ENCODE measurements at places on chromosomes 7 and 10.

DNA sequence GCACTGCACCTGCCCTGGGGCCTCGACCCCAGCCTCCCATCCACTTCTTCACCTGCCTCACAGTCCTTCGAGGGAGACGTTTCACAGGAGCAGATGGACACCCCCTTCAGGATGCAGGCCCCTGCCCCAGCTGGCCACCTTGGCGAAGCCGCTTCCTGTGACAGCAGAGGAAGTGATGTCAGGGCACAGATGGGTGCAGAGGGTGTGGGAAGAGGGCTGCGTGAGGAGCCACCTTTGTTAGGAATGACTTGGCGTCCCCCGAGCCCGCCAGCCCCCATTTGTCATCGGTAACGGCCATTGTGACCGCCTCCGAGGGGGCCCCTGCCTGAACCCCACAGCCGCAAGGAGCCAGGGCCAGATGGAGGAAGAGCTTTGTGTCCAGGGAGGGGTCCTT, 47.4 kb upstream of the SLC29A3 start:
- no peak for DNase-seq

DNA sequence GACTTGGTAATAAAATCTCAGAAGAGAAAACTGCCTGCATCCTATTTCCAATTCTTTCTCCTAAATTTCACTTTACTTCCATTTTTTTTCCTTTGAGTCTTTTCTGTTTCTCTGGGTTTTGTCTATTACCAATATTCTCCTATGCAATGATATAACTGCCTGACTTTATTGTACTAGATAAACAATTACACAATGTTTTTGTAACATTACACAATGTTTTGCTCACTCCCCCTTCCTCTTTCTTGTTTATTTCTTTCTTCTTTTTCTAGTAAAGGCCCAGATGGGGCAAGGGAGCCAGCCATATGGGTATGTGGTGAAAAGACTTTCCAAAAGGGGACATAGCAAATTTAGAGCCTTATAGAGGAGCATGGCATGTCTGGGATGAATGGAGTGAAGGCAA, 278.7 kb upstream of the PHYHIPL start:
- no peak for DNase-seq

DNA sequence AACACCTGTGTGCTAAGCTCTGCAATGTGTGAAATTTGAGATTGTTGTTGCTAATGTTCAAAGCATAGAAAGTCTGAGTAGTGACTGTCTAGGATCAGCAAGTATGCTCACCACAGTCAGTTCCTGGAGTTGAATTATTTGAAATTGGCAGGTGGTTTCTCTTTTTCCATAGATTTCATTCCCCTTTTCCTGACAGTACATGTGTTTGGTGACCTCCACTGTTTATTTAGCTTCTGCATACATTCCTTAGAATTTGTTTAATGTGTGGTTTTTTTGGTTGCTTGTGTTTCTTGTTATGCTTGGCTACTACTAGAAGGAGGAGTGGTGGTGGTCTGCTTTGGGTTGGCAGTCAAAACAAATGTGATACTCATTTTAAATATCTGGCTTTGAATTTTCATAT, 52.3 kb downstream of the FOXP2 start:
- DNase-seq = no peak

DNA sequence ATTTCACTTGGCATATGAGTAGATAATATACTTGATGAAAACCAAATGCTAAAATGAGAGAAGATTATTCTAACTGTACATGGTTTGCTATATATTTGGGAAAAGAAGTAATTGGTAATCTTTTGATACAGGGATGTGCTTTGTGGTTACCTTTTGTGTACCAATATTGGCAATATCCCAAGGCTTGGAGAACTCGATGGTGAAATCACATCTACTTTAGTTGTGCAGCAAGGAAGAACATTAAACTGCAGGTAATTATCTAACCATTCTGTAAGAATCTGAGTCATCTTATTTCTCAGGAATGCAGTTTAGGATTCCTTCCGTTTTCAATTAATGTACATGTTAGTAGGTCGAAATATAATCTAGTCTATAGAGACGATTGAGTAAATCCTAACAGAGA, 64.1 kb downstream of the SRI start:
- no peak for DNase-seq

- no peak for DNase-seq
These were observed 26.0 kb downstream of the LEP start for GRCh38 chr7:128266883-128267594.

DNA sequence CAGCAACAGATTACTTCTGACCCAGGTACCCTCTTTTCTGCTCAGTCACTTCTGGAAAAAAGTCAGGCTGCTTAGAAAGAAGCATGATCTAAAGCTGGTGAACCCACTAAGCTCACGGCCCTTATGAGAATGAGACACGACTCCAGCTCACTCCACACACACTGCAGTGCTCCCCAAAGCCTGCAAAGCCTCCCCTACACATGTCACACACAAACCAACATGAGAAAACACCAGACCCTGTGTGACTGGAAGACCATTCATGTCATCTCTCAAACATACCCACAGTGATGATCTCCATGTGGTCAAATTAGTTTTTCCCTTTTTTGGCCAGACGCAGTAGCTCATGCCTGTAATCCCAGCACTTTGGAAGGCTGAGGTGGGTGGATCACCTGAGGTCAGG, 391 bp downstream of the ANKRD61 start:
- DNase-seq = no peak

DNA sequence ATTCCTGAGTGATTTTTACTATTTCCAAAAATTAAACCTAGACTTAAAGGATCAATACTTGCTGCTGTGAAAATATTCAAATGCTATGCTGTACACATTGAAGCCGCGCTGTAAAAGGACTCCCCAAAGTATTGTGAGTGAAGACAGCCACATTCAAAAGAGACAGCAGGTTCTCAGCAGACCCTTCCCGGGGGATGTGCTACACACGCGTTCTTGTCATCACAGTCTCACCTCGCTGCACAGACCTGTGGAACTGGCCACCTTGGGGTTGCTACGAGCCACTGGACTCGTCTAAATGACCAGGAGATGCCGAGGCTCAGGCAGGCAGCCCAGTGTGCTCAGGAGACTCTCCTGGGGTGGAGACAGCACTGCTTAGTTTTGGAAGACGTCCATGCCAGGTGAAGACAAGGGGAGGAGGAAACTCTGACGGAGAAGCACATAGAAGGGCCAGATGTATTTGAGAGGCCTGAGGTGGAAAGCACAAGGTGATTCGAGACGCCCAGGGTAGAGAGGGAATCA, 367.7 kb upstream of the SHH start:
- DNase-seq = no peak

GRCh38 chr10:126904818-126905701, at the start of gene DOCK1:
DOCK1 (plus strand) TSS chr10:126905428; CDS start chr10:126905518, 90 bp downstream.
- no peak for DNase-seq

DNA sequence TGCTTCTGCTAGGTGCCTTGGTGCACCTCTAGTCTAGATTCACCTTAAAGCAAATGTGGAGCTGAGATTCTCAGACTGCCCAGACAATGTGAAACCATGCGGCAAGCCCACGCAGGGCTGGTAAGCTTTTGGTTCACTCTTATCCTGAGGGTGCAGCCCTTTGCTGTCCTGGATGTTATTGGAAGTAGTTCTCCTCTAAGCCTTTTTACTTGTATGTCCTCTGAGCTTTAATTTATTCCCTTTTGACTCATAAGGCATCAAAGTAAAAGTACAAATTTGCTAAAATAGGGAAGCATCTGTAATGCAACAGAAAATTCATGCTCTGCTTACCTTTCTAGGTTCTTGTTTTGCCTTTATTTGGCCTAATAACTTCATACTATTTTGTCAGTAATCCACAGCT, 186.8 kb downstream of the MACC1 start:
- no peak for DNase-seq

DNA sequence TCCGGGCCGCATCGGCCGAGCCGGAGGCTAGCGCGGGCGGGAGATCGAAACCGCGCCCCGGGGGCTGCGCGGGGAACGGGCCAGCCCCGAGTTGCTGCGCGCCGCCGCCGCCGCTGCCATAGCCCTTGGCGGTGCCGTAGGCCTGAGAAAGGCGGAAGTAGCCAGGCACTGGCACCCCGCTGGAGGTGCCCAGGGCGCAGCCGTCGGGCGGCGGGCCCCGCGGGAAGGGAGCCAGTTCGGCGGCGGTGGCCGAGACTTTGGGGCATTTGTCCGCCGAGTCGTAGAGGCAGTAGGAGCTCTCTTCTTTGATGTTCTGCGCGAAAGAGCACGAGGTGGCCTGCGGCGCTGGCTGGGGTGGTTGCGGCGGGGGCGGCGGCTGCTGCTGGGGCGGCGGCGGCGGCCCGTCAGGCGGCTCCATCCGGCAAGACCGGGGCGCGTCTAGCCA, 587 bp downstream of the HOXA10 start:
- no peak for DNase-seq

DNA sequence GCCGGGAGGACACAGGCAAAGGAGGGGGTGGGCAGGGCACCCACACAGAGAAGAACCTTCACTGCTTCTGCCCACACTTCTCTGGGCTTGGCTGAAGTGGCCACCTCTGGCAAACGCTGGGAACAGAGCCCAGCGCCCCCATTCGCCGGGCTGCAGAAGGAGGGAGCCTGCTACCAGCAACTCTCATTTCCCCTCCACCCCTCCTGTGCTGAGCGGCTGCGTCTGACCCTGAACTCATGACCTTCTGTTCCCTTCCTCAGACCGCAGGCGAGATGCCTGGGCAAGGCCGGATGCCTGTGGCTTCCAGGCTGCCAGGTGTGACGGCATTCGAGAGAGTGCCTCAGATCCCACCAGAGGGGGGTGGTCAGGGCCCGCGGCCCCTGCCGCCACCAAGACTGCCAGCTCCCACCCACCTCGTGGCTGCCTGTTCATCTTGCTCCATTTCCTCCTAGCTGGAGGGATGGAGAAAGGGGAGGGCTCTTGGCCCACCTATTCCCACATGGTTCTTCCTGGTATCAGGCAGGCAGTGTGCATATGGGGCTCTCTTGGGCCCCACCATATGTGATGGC, 19.8 kb downstream of the DNAJB12 start:
- peak; percentile 55 for DNase-seq

DNA sequence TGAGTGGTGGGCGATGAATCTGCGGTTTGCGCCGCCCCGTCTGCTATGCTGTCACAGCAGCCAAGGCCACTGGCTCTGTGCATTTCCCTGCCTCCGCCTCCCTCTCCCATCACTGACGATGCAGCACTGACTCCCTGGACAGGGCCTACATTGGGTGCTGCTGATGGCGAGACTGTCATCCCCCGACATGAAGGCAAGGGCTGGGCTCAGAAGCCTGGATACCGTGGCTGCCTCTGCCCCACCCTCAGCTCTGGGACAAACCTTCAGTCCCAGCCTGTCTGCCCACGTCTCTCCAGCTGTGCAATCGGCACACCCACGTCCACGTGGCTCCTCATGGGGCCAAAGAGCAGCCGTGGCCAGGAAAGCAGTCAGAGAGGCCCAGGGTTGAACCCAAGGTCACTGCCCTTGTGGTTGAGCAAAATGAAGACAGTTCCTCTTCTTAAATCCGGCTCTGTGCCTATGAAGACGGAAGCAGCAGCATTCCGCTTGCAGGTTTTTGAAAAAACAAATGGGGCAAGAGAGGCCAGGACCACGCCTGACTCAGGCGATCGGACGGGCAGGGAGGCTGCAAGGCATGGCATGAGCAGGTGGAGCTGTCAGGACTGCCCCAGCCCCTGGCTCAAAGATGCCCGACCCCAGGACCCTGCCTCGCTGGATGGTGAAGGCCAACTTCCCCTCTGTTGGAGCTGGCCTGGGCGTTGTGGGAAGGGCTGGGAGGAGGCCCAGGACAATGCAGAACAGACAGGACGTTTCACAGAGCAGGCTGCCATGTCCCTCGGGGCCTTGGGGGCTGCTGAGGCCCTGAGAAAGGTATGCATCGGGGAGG, 517.5 kb downstream of the DNAJB6 start:
- no peak for DNase-seq

GRCh38 chr7:23065974-23066373, 39.6 kb upstream of the KLHL7 start:
- no peak for DNase-seq

- DNase-seq = no peak
These were observed 338.9 kb upstream of the IGFBP3 start for GRCh38 chr7:46259947-46260346.

DNA sequence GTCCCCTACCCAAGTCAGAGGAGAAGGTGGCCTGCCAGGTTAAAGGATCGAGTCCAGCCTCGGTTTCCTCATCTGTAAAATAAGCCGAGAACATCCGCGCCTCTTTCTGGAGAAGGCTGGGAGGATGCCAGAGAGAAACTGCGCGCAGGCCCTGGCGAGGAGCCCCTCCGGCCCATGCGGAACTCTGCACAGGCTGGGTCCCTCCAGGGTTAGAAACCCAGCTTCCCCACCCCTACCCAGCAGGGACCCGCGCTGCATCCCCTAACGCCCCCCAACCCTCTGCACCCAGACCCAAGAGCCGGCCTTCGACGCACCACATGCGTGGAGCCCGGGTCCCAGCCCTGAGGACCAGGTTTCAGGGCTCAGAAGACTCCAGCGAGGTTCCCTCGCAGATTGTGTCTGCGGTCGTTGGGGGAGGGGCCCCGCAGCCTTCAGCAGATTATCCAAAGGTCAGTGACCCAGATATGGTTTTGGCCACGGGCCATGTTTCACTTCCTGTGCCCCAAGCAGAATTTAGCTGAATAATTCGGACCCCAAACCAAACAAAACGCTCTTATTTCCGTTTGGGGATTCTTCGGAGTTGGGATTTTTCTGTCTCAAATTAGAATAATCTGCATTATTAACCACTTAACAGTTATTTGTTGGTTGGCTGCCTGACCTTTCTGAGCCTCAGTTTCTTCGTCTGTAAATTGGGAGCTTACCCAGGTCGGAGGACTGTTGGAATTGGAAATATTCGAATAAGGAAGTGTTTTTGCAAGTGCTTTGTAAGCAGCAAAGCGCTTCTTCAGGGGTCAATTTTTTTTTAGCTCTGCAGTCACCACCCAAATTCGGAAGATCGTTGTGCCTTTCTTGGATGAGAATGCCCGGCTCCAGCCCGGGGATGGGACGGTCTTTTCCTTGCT, 167.7 kb downstream of the UBE2H start:
- DNase-seq = no peak

DNA sequence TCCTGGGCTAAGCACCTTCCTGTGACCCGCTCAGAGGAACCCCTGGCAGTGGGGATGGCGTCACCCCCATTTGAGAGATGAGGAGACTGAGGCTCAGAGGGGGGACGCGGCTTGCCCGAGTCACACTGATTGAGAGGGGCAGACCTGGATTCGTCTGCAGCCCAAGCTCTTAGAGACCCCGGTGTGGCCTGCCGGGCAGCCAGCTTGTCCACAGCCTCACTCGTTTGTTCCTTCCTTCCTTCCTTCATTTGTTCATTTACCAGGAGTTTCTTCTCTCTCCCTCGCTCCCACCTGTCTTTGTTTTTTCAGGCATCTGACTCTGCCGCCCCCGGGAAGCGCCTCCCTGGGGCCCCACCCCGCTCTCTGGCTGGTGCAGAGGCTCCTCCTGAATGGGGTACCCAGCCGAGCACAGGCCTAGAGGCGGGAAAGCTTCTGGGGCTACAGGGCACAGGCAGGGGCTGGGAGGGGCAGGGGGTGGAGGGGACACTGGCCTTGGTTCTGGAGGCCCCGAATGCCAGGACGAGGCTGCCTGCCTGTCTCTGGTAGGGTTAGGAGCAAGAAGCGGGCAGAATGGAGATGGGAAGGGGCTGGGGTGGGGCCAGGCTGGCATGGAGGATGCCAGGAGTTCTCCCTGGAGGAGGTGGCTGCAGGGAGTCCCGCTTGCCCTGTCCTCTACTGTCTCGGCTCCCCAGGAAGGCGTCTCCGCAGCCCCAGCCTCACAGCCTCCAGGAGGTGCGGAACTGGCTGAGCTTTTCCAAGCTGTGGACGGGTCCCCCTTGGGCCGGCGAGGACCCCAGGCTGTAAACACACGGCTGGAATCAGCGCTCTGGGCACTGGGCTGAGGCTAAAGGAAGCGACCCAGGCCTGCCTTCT, 91.6 kb downstream of the UNCX start:
- no peak for DNase-seq

- DNase-seq = no peak
These were observed 402.0 kb upstream of the NRG3 start for GRCh38 chr10:81472927-81473470.

GRCh38 chr10:8047452-8048280, 6.8 kb upstream of the GATA3 start:
- DNase-seq = no peak

Data from stimulated activated CD4-positive, alpha-beta T cell treated with anti-CD3 and anti-CD28 coated beads, Interleukin-15, amount 100 ng/mL, for 1 hour (primary cell).